ENCODE measurements at places on chromosomes 7 and 10.

GRCh38 chr10:79507440-79508167, 4.7 kb upstream of the EIF5AL1 start:
- DNase-seq: no peak

DNA sequence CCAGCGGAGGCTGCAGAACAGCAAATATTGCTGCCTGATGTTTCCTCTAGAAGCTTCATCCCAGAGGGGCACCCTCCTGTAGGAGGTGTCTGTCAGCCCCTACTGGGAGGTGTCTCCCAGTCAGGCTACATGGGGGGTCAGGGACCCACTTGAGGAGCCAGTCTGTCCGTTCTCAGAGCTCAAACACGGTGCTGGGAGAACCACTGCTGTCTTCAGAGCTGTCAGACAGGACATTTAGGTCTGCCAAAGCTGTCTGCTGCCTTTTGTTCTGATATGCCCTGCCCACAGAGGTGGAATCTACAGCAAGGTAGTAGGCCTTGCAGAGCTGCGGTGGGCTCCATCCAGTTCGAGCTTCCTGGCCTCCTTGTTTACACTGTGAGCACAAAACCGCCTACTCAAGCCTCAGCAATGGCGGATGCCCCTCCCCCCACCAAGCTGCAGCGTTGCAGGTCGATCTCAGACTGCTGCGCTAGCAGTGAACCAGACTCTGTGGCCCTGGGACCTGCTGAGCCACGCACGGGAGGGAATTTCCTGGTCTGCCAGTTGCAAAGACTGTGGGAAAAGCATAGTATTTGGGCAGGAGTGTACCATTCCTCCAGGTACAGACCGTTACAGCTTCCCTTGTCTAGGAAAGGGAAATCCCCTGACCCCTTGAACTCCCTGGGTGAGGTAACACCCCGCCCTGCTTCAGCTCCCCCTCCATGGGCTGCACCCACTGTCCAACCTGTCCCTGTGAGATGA, 17.7 kb upstream of the MINDY3 start:
- DNase-seq: no peak

GRCh38 chr7:135964274-135964673, 12.9 kb downstream of the MTPN start:
- no peak for DNase-seq

- DNase-seq: no peak
Observed at GRCh38 chr10:24465891-24466818, 257.2 kb downstream of the KIAA1217 start.

- DNase-seq: no peak
Observed at GRCh38 chr7:55105952-55106351, 87.1 kb downstream of the EGFR start.

- peak; percentile 36 for DNase-seq
Observed at GRCh38 chr7:154744256-154744860, 258.6 kb downstream of the PAXIP1 start.

- no peak for DNase-seq
Observed at GRCh38 chr10:31210190-31210589, 108.8 kb upstream of the ZEB1 start.

DNA sequence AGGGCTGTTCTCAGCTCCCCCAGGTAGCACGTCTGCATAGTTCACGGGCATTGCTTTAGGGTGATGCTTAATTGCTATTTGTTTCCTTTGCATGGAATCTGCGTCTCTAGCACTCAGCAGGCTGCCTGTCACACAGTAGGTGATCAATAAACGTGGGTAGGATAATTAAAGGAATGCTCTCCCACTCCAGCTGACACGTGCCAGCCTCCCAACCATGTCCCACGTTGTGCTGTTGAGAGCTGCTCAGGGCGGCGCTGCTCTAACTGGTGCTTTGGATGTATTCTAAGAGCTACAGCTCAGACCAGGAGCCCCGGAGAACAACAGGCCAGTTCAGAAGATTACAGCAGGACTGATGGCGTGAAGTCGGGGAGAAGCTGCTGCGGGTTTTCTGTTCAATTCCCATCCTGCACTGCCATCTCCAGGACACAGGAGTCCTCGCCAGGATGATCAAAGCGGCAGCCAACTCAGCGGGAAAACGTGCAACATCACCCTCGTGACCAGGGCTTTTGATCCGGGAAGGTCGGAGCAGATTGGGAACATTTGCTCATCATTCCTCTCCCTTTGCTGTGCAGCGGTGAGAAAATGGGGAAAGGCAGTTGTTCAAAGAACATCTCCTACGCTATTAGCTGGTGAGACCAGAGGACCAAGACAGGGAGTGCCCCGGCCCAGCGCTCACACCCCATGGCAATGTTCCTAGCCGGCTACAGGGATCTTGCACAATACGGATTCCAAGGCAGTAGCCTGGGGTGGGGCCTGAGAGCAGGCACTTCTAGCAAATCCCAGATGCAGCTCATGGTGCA, 50.5 kb upstream of the FOXK1 start:
- peak; percentile 47 for DNase-seq

DNA sequence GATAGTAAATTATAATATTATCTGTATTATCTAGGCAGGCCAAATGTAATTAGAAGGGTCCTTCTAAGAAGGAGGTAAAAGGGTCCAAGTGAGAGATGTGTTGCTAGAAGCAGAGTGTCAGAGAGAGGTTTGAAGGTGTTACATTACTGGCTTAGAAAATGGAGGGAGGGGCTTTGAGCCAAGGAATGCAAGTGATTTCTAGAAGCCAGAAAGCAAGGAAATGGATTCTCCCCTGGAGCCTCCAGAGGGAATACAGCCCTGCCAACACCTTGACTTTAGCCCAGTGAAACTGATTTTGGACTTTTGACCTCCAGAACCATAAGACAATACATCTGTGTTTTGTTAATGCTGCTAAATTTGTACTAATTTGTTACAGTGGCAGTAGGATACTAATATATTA, 97.9 kb upstream of the IL6 start:
- no peak for DNase-seq

GRCh38 chr10:11149807-11150141, 132.1 kb downstream of the CELF2 start:
- DNase-seq: no peak

DNA sequence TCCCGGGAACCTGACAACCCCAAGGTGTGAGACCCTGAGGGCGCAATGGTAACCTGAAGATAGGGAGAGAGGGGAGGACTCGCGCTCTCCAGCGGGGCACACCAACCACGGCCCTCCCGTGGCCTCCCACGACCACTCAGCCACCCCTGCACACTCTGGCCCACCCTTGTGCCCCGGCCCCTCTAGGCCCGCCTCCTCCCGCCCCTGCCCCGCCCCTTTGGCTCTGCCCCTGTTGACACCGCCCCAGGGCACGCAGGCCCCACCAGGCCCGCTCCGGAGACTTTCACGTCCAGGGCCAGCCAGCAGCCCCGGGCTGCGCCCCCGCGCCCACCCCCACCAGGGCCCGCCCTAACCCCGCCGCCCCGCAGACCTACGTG, 10.9 kb downstream of the ATG9B start:
- no peak for DNase-seq

- DNase-seq: no peak
Observed at GRCh38 chr10:99394761-99395386, 35.5 kb downstream of the GOT1 start.

DNA sequence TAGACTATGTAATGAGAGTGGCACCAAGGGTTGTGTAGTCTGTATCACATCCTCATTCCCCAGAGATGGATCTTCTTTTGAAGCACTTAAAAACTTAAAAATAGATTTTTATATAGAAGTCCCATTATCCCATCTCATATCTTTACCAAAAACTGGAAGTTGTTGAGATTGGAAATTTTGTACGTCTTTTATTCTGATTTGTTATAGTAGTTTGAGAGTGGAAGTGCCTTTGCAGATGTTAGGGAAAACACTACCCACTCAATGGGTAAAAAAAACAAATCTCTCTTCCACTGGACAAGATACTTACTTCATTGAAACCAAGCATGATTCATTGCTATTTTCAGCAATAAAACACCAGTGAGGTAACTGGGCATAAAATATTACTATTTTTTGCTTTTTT, 184.4 kb downstream of the MACC1 start:
- DNase-seq: no peak

GRCh38 chr10:14625765-14626525, 148.8 kb downstream of the FAM107B start:
- DNase-seq: no peak

DNA sequence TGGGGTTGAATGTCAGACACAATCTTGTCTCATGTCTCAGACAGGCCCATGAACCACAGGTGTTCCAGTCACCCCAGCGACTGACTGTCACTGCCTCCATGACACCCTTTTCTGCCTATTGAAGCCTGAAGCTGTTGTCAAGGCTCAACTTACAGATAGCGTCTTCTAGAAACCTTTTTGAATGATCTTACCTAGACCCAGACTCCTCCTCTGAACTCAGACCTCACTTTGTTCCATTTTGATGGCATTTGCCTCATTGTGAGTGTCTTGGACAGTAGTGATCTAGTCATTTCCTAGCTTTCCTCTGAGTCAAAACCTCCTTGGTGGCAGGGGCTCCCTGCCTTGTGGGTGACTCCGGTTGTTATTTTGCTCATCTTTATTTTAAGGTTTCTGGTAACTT, 98.3 kb upstream of the AGK start:
- no peak for DNase-seq

GRCh38 chr10:122093076-122093475, 104.1 kb downstream of the TACC2 start:
- DNase-seq: no peak

- no peak for DNase-seq
Observed at GRCh38 chr7:94190599-94191061, 186.5 kb upstream of the BET1 start.

- peak; percentile 34 for DNase-seq
Observed at GRCh38 chr10:73647211-73647874, 6.1 kb upstream of the MYOZ1 start.

GRCh38 chr7:12729112-12729511, 41.7 kb downstream of the ARL4A start:
- no peak for DNase-seq

All from nucleus accumbens (tissue), 56 donors.